Left ventricle myocardium inferior (tissue), 1 donor: ENCODE measurements at places on chromosomes 13 and 19. TPM values are rescaled to one million over a fixed set of nuclear protein-coding genes. Genes with fewer than 3 reads are reported as not detected.
A peak's percentile ranks its signal among the peaks of the same experiment; 100 is the strongest.

DNA sequence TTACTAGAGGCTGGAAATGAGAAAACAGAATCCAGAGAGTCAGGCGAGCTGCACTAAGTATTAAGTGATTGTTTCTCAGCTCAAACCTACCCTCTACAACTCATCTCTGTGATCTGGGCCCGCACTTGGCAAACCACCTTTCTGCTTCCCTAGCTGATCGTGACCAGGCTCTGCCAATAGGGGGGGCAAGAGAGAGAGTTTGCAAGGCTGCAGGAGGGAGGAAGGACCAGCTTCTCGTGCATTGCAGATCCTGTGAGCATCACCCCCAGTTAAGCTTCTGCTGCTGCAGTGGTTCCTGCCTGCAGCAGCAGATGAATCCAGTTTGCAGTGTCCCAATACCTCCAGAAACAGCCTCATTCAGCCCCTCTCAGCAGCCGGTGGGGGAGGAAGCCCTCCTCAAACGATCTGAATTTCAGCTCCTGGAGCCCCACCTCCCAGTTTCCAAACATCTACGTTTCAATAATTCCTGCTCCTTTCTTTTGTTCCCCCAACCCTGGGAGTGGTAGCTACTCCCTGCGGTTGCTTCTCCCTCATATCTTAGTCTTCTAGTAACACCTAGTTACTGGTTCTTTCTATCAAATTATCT is 20.0 kb downstream of the XRCC1 start:
- H3K36me3 ChIP-seq, result peaks cover 63% of the 10 kb centered on the region
- no peak overlapping the region for H3K4me3 ChIP-seq
- no peaks in the 10 kb centered on the region for H3K27me3 ChIP-seq
- DNase-seq, result peak; percentile 45
- H3K4me1 ChIP-seq, result no peaks in the 10 kb centered on the region
- H3K27ac ChIP-seq, result no peak overlapping the region

DNA sequence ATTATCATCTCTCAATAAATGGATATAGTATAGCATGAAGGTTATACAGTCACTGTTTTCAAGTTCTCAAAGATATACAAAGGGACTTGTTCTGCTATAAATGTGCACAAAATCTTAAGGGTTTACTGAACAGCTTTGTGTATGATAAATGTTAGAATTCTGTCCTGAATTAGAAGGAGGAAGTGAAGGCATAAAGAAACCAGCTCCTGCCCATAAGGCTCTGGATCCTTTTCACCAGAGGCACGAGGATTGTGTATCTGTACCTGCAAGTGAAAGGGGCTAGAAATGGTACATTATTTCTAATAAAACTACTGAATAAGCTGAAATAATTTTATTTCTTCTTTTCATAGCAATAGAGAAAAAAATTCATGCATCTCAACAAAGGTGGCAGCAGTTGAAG is 32.4 kb downstream of the PHF11 start:
- DNase-seq, result no peak

DNA sequence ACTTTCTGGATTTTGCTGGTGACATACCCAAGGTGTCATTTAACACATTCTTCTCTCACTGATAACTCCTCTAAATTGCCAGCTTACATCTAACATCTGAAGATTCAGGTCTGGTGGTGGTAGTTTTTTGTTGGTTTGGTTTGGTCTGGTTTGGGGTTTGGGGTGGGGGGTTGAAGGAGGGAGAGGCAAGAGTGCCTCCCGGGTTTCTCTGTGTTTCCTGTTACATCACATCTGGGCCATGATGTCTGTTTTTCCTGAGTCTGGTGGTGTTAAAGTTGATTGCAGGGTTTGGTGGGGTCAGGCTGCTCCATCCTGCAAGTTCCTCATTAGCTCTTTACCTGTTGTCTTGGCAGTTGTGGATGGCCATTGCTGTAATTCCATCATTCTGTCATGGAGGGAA is 155.8 kb upstream of the UBL3 start:
- H3K4me1 ChIP-seq, result no peaks in the 10 kb centered on the region
- H3K4me3 ChIP-seq, result no peak overlapping the region
- H3K36me3 ChIP-seq, result no peaks in the 10 kb centered on the region

KLK4 gene
- total RNA-seq, result not detected

- no peaks in the 10 kb centered on the region for H3K36me3 ChIP-seq
- H3K27me3 ChIP-seq, result no peaks in the 10 kb centered on the region
- peaks cover 84% of the 10 kb centered on the region for H3K4me1 ChIP-seq
Measured at GRCh38 chr19:47100290-47100689, 13.3 kb downstream of the ZC3H4 start.

GRCh38 chr13:21008026-21008425 is 53.4 kb downstream of the LATS2 start:
- H3K4me1 ChIP-seq, result peaks cover 83% of the 10 kb centered on the region
- H3K4me3 ChIP-seq, result no peak overlapping the region
- H3K27ac ChIP-seq, result no peak overlapping the region
- H3K36me3 ChIP-seq, result no peaks in the 10 kb centered on the region
- H3K27me3 ChIP-seq, result no peaks in the 10 kb centered on the region

ZNF223 gene
- 2.9 TPM for total RNA-seq

GRCh38 chr19:56189785-56190184 is 7.8 kb downstream of the ZSCAN5B start:
- no peak overlapping the region for H3K4me3 ChIP-seq
- H3K27ac ChIP-seq, result no peak overlapping the region
- H3K27me3 ChIP-seq, result peaks cover 21% of the 10 kb centered on the region
- no peak for DNase-seq
- no peaks in the 10 kb centered on the region for H3K36me3 ChIP-seq

- peak overlapping the region; percentile 97 for H3K4me3 ChIP-seq
- peaks cover 70% of the 10 kb centered on the region for H3K4me1 ChIP-seq
- peak overlapping the region; percentile 99 for H3K27ac ChIP-seq
- DNase-seq, result no peak
- H3K27me3 ChIP-seq, result no peaks in the 10 kb centered on the region
- peaks cover 3% of the 10 kb centered on the region for H3K36me3 ChIP-seq
Measured at GRCh38 chr19:34173193-34173956, 1.1 kb downstream of the LSM14A start.

GRCh38 chr13:106874323-106874722 is 306.4 kb upstream of the ARGLU1 start:
- peaks cover 19% of the 10 kb centered on the region for H3K4me1 ChIP-seq
- DNase-seq, result no peak
- H3K27ac ChIP-seq, result peak overlapping the region; percentile 77
- H3K36me3 ChIP-seq, result no peaks in the 10 kb centered on the region
- H3K27me3 ChIP-seq, result no peaks in the 10 kb centered on the region

ZNF681 gene
- total RNA-seq, result 0.25 TPM

- H3K4me3 ChIP-seq, result no peak overlapping the region
- peaks cover 15% of the 10 kb centered on the region for H3K4me1 ChIP-seq
- H3K36me3 ChIP-seq, result peaks cover 88% of the 10 kb centered on the region
- H3K27me3 ChIP-seq, result no peaks in the 10 kb centered on the region
Measured at GRCh38 chr19:1824252-1824622, 12.2 kb upstream of the ATP8B3 start.

ZNF526 gene
- 5.9 TPM for total RNA-seq

CDC16 gene
- 34.5 TPM for total RNA-seq

DNA sequence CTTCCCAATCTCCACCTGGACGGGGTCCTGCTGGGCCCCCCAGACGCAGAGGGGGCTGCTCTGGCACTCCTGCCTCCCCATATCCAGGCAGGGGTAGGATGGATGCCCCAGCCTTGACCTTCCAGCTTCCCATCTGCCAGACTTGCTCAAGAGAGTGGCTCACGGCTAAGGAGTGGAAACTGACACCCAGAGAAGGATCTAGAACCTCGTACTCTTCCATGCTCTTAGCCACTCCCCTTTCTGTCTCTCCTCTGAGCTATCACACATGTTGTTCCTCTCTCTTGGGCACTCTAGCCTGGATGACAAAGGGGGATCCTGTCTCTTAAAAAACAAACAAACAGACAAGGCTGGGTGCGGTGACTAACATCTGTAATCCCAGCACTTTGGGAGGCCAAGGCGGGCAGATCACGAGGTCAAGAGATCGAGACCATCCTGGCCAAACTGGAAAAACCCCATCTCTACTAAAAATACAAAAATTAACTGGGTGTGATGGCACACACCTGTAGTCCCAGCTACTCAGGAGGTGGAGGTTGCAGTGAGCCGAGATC is 12.2 kb upstream of the FUT5 start:
- DNase-seq, result no peak
- H3K27me3 ChIP-seq, result peaks cover 39% of the 10 kb centered on the region
- H3K36me3 ChIP-seq, result no peaks in the 10 kb centered on the region
- H3K27ac ChIP-seq, result no peak overlapping the region
- no peak overlapping the region for H3K4me3 ChIP-seq

- H3K27ac ChIP-seq, result no peak overlapping the region
- H3K27me3 ChIP-seq, result no peaks in the 10 kb centered on the region
- H3K36me3 ChIP-seq, result no peaks in the 10 kb centered on the region
- no peaks in the 10 kb centered on the region for H3K4me1 ChIP-seq
- no peak overlapping the region for H3K4me3 ChIP-seq
- DNase-seq, result no peak
Measured at GRCh38 chr19:5179256-5179655, 161.4 kb downstream of the PTPRS start.

GRCh38 chr19:48619692-48620585 is 633 bp downstream of the SPHK2 start:
- peaks cover 81% of the 10 kb centered on the region for H3K4me1 ChIP-seq
- H3K27me3 ChIP-seq, result no peaks in the 10 kb centered on the region
- peak overlapping the region; percentile 88 for H3K27ac ChIP-seq
- H3K4me3 ChIP-seq, result peak overlapping the region; percentile 79

DNA sequence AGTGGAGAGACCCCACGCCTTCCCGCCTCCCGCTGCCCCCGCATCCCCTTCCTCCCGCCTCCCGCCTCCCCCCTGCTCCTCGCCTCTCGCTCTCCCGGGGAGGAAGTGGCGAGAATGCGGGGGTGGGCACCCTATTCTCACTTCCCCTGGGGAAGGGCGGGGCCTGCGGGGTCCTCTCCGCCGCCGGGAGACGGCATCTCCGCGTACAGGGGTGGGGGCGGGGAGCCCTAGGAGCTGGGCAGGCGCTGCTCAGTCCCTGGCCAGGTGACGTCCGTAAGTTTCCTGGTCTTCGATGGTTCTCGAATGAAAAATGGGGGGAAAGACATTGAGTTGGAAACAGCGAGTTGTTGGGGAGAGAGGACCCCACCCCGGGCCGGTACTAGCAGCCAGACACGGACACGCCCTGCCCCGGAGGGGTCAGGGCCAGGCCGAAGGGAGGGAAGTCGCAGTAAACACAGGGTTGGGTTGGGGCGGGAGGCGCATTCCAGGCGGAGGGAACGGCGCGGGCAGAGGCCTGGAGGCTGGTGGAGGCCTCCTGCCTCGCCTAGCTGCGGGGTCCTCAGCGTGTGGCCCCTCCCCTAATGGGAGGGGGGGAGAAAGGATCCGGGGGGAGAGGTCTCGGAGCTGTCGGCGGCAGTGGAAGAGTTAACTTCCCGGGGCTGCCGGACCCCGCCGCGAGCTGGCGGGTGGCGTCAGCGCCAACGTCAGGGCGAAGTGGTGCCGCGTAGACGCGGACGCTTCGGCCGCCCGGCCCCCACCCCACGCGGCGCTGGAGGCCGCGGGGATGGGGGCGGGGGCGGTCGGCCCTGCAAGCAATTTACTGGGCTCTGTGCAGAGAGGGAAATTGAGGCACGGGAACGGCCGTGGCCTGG is 10.4 kb upstream of the JUND start:
- DNase-seq, result peak; percentile 86

IRGC gene
- total RNA-seq, result not detected

- H3K27ac ChIP-seq, result no peak overlapping the region
- no peaks in the 10 kb centered on the region for H3K4me1 ChIP-seq
- H3K27me3 ChIP-seq, result no peaks in the 10 kb centered on the region
Measured at GRCh38 chr13:79456656-79457365, 24.1 kb upstream of the NDFIP2 start.

LMTK3 gene
- total RNA-seq, result 1.1 TPM

- peaks cover 33% of the 10 kb centered on the region for H3K4me1 ChIP-seq
- H3K36me3 ChIP-seq, result no peaks in the 10 kb centered on the region
- H3K27ac ChIP-seq, result no peak overlapping the region
- peaks cover 48% of the 10 kb centered on the region for H3K27me3 ChIP-seq
- DNase-seq, result no peak
Measured at GRCh38 chr19:17393002-17393401, 994 bp downstream of the CCDC194 start.

DNA sequence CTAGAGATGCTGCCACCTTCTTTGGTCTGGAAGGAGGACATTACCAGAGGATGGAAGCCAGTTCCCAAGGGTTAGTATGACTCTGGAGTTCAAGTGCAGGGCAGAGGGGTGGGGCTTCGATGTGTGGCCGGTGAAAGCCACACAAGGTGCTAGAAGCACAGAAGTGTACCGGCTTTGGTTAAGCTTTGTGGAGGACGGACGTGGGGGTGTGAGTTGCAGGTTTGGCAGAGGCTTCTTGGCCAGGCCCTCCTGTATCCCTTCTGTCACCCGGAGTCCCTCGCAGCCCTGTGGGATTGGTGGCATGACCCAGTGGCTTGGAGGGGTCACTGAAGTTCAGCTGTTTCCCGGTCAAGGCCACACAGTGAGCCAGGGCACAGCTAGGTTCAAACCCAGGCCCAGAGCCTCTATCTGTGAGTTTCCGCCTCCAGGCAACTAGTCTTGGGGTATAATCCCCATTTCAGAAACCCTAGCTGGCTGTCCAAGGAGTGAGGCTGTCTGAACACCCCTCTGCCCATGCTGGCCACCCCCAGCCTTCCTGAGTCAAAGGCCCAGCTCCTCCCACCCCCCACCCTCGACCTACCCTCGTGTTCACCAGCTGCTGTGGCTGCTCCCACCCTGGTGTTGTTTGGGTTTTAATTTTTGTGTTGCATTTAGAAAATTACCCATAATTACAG is 4.6 kb upstream of the SSBP4 start:
- peaks cover 46% of the 10 kb centered on the region for H3K27me3 ChIP-seq
- no peaks in the 10 kb centered on the region for H3K36me3 ChIP-seq
- H3K4me1 ChIP-seq, result peaks cover 52% of the 10 kb centered on the region

WASF3 gene
- 12.6 TPM for total RNA-seq

DNA sequence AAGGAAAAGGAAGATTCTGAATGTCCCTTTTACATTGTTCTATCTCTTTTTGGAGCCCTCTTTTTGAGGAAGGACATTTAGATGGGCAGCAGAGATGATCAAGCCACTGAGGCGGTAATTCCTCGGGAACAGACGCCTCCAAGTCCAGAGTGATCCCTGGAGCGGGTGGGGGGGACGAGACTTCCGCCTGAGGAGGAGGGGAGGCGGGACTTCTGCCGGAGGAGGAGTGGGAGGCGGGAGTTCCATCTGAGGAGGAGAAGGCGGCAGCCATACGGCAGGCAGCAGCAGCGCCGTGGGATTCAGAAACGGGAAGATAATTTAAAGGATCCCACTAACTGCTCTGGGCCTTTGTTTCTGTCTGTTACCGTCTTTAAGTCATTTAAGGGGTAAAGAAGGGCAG is 37.6 kb upstream of the CD177 start:
- H3K27me3 ChIP-seq, result peaks cover 71% of the 10 kb centered on the region
- no peaks in the 10 kb centered on the region for H3K4me1 ChIP-seq
- H3K36me3 ChIP-seq, result no peaks in the 10 kb centered on the region
- no peak overlapping the region for H3K27ac ChIP-seq
- H3K4me3 ChIP-seq, result no peak overlapping the region

RFX1 gene
- 15.2 TPM for total RNA-seq

ZNF486 gene
- 1.3 TPM for total RNA-seq
